Hematopoietic multipotent progenitor cell treated with erythropoietin and hydrocortisone succinate and interleukin-3 and kit ligand, for 17 days (in vitro differentiated cells): ENCODE measurements at places on chromosomes 13 and 19.

DNA sequence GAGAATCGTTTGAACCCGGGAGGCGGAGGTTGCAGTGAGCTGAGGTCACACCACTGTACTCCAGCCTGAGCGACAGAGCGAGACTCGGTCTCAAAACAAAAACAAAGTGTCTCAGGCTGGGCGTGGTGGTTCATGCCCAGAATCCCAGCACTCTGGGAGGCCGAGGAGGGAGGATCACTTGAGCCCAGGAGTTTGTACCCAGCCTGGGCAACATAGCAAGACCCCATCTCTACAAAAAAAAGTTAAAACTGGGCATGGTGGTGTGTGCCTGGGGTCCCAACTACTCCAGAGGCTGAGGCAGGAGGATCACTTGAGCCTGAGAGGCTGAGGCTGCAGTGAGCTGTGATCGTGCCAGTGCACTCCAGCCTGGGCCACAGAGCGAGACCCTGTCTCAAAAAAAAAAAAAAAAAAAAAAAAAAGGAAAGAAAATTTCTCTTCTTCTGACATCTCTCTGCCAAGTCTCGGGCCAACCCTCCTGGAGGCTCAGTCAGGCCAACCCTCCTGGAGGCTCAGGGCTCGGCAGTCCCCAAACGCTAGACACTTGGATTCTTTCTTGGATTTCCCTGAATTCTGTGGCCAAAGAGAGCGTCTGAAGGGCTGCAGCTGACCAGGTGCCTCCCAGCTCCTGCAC lies 26.3 kb downstream of the ARID3A start:
- no peak for DNase-seq

GRCh38 chr13:43346427-43346826 lies 323.0 kb downstream of the DNAJC15 start:
- DNase-seq: no peak

DNA sequence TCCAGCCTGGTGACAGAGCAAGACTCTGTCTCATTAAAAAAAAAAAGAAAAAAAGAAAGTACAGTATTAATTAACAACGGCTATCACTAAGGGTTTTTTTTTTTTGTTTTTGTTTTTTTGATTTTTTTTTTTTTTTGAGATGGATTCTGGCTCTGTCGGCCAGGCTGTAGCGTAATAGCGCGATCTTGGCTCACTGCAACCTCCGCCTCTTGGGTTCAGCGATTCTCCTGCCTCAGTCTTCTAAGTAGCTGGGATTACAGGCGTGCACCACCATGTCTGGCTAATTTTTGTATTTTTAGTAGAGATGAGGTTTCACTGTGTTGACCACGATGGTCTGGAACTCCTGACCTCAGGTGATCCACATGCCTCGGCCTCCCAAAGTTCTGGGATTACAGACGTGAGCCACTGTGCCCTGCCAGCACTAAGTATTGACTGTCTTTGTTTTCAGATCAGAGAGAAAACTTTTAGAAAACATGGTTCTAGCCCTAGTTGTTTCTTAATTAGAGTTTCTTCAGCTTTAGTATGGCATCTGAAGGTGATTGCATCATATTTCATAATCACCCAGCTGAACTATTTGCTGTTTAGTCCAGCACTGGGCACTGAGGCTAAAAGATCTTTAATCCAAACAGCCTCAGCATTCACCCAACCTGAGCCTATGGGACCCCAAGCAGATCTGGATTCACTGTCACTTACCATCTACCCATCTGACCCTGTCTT lies 2.7 kb upstream of the GATAD2A start:
- DNase-seq: no peak

GRCh38 chr13:99354371-99354951 lies 47.3 kb upstream of the GPR183 start:
- DNase-seq: no peak

- peak; percentile 74 for DNase-seq
Measured at GRCh38 chr19:46845959-46846459, 4.6 kb downstream of the AP2S1 start.

GRCh38 chr13:102233566-102234208 lies 168.2 kb downstream of the FGF14 start:
- no peak for DNase-seq

GRCh38 chr13:43663474-43664090 lies 123.2 kb downstream of the ENOX1 start:
- no peak for DNase-seq

GRCh38 chr19:53906211-53907192 lies 2.6 kb upstream of the CACNG7 start:
- DNase-seq: no peak

DNA sequence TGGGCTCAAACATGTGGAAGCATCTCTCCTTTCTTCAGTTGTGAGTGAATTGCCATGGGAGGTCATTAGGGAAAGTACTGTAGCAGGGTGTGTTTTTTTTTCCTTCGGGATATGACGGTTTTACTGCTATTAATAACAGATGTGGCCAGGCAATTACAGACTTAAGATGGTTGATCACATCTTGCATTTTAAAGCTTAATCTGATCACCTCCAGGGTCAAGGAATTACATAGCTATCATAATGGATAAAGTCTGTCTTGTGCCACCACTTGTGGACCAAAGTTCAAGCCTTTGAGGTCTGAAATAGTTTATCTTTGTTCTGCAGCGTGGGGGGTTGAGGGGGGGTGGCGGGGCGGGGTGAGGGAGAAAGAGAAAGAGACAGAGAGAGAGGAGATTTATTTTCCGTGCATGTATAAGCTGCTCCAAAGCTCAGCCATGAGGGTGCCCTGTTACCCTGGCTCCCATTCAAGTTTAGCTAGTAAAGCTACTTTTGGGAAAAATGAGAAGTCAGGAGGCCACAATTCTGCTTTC lies 5.5 kb upstream of the SERP2 start:
- no peak for DNase-seq

DNA sequence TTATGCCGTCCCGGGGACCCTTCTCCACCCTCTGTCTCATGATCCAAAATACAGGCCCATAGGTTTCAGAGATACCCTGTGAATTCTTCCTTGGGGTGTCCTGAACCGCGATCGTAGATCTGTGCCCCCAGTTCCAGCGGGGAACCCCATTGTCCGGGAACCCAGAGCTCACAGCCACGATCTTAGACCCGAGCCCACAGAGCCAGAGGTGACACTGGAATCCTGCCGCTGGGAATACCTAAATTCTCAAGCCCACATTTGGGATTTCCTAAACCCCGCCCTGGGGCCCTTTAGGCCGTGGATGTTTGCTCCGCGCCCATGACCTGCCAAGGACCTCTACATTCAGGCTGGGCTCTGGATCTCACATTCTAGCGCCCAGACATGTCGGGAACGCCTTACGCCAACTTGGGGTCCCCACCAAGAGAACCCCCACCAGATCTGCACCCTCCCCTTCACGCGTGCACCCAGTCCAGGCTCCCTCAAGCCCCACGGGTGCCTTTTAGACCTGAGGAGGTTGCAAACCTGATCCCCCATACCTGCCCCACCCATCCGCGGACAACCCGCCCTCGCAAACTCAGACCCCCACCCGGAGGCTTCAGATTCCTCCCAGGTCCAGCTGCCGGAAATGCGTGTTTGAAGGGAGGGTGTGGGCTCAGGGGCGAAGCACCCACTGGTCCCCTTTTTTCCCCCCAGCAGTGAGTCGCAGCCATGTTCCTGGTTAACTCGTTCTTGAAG lies 605 bp downstream of the CAPNS1 start:
- DNase-seq: peak; percentile 64

DNA sequence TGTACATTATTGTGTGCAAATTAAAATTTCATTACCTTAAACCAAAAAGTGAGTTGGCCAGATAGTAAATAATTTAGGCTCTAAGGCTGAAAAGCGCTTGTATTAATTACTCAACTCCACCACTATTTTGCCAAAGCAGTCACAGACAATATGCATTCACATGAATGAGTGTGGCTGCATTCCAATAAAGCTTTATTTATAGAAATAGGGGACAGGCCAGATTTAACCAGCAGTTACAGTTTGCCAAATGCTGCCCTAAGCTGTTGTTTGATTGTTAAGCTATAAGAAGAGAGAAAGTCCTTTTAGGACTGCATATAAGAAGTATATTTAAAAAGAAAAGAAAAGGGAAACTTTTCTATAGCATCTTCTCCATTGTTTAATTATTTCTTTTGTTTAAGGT lies 342.6 kb downstream of the ITGBL1 start:
- no peak for DNase-seq

DNA sequence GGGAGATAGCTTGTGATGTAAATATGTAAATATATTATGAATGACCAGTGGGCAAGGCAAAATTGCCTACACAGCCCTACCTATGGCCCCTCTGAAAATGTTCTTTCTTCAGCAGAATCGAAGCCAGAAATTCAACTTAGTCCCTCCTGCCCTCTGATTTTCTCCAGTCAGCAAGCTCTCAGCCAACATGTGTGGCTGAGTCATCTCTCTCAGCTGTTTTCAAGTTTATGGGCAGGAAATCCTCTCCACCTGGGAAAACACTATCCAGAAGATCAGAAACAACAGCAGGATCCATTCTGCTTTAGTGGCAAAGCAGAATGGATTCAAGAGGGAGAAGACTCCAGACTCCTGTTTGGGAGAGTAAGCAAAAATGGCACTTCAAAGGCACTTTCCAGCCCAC lies 8.9 kb upstream of the ZNF527 start:
- no peak for DNase-seq

GRCh38 chr13:32969516-32969941 lies 46.7 kb upstream of the KL start:
- no peak for DNase-seq

DNA sequence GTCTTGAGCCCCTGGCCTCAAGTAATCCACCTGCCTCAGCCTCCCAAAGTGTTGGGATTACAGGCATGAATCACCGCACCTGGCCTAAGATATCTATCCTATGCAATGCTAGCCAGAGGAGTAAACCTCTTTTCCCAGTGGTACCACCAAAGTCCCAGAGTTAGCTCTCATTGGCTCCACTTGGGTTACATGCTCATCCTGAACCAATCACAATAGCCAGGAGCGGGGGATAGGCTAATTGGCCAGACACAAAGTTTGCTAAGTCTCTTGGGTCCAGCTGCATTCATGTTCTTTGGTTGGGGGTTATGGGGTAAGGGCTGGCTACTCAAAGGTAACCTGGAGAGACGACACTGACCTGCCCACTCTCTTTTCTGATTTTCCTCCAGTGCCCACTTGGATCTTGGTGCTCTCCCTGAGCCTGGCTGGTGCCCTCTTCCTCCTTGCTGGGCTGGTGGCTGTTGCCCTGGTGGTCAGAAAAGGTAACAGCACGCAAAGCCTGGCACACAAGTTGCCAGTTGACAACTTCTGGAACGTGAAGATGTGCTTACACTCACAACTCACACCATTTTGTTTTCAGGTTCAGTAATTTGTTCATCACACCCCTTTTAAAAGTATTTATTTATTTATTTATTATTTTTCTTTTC lies 7.8 kb downstream of the C19orf38 start:
- DNase-seq: peak; percentile 45

GRCh38 chr13:63336549-63336948 lies 1920.9 kb upstream of the PCDH20 start:
- DNase-seq: no peak

DNA sequence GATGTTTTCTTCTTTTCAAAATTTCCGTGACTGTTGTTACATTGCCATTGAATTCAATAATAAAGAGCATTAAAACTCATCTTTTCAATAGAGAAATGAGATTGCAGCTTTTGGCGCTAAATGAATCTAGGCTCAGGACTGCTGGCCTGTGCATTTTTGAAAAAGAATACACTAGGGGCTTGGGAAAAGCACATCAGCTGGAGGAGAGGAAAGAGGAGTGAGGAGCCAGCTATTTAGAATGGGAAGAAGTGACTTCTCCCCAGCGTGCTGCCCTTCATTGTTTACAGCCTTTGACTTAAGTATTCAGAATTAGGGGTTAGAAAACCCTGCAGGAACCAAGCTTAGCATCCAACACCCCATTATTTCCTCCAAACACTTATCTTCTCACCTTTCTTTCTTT lies 43.3 kb downstream of the TNFSF11 start:
- no peak for DNase-seq

GRCh38 chr19:46383171-46383815 lies 30.1 kb downstream of the CCDC8 start:
- DNase-seq: no peak

GRCh38 chr19:33171222-33171795 lies 22.8 kb upstream of the LRP3 start:
- DNase-seq: no peak

DNA sequence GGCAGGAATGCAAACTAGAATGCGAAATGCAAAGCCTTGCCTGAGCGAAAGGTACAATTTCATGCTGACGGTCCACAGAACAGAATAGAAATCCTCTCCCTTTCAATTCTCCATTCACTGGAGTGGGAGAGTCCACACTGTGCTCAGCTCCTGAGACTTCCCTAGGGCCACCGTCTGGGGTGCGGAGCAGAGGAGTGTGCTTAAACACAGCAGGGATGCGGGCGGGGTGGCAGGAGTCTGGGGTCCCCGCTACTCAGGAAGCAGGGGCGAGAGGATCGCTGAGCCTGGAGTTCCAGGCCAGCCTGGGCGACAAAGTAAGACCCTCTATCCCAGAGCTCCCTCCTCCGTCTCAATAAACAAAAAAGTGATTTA lies 552 bp upstream of the ZNF816 start:
- no peak for DNase-seq

- no peak for DNase-seq
Measured at GRCh38 chr19:30268601-30269000, 103.6 kb upstream of the ZNF536 start.

- DNase-seq: no peak
Measured at GRCh38 chr13:75173457-75174356, 308.3 kb downstream of the TBC1D4 start.

DNA sequence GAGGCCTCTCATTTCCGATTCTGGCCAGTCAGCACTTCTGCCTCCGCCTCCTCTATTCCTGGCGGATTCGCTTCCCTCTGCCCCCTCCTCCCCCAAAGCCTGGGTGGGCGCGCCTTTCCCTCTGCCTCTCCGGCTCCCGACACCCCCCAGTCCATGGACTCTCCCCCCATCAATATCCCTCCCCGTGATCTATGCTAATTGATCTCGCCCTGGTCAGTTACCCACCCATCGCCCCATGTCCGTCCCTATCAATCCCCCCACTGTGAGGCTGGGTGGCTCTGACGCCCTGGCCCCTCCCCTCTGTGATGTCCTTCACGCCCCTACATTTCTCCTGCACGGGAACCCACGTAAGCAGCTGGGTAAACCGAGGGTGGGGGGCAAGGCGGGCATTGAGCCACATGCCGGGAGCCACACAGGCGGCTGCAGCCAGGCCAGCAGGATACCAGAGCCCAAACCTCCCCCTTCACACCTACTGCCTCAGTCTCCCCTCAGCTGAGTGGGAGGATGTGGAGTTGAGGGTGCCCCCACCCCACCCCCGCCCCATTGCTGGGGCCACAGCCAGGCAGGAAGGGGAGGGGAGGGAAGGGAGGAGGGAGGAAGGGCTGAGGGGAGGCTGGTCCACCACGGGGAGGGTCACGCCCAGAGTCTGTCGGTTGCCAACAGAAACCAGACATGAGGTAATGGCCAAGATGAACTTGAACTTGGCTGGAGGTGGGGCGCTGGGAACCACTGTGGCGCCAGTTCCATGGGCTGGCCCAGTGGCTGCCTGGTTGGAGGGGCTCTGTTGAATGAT lies 21.0 kb downstream of the SMIM24 start:
- no peak for DNase-seq

GRCh38 chr13:44646044-44646443 lies 69.9 kb upstream of the TSC22D1 start:
- DNase-seq: no peak

- no peak for DNase-seq
Measured at GRCh38 chr19:52140032-52140710, 433 bp upstream of the ZNF616 start.
